ENCODE measurements at places on chromosomes 6 and 20. TPM values are rescaled to one million over a fixed set of nuclear protein-coding genes. Genes with fewer than 3 reads are reported as not detected.
A peak's percentile ranks its signal among the peaks of the same experiment; 100 is the strongest.

DNA sequence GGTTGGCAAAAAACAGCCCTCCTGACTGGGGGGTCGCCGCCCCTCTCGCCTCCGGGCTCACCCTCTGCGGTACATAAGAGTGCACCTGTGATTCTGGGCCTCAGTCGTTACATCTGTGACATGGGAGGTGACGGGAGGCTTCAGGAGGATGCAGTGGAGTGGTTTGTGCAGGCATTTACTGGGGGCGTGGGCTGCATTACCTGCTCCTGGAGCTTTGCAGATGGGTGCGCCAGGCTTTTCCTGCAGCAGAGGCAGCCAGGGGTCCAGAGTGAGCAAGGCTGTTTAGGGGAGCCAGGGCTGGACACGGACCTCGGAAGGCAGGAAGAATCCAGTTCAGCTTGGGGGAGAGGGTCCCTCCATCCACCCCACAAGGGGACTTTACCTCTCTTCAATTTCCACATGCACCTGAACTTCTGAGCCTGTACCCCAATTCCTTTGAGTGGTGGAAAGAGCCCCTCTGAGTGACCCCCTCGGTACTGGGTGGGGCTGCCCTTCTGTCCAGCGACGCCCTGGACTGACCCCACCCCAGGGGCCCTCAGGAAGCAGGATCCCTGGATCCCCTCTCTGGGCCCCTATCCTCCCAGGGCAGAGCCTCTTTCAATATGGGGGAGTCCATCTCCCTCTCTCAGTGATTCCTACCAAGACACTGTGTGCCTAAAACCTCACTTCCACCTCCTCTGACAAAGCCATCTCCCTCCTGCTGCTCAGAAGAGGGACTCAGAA lies 134.0 kb downstream of the TAF4 start:
- no peaks in the 10 kb centered on the region for H3K36me3 ChIP-seq
- no peak overlapping the region for H3K27ac ChIP-seq
- H3K4me3 ChIP-seq: no peak overlapping the region
- H3K27me3 ChIP-seq: no peaks in the 10 kb centered on the region

GRCh38 chr6:142088858-142089216 lies 43.9 kb upstream of the GJE1 start:
- H3K4me1 ChIP-seq: peaks cover 5% of the 10 kb centered on the region
- H3K27ac ChIP-seq: no peak overlapping the region
- H3K4me3 ChIP-seq: no peak overlapping the region
- peak; percentile 14 for DNase-seq

DNA sequence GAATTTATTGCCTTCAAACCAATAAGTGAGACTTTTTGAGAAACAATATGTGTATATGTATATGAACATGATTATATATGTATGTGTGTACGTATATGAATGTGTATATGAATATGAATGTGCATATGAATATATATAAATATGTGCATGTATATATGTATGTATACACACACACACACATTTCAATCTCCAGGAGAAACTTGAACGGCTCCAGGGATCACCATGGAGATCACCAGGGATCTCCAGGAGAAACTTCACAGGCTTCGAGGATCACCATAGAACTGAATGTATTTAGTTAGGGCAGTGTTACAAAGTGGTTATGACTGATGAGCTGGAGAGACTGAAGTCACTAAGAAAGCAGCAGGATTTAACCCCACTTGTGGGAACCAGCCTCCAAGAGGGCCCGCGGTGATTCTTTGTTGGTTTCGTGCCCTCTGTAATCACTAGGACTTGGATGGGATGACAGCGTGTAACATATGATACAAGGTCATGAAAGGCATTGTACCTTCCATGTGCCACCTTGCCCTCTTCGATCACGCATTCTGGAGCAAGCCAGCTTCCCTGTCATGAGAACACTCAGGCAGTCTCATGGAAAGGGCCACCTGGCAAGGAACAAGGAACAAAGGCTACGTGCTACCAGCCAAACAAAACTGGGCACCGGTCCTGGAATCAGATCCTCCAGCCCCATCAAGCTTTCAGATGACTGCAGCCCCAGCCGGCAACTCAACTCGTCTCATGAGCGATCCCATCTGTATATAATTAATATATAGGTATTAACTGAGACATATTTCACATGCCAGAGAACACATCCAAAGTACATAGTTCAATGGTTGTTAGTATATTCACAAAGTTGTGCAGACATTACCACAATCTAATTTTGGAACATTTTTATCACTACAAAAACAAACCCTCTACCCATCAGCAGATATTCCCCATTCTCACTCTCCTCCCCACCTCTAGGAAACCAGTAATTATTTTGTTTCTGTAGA lies 8.6 kb downstream of the FAM50B start:
- H3K36me3 ChIP-seq: peaks cover 5% of the 10 kb centered on the region
- H3K27ac ChIP-seq: no peak overlapping the region
- H3K4me1 ChIP-seq: no peaks in the 10 kb centered on the region

- H3K27ac ChIP-seq: no peak overlapping the region
- H3K4me3 ChIP-seq: no peak overlapping the region
- no peak for DNase-seq
- H3K36me3 ChIP-seq: no peaks in the 10 kb centered on the region
- H3K27me3 ChIP-seq: no peaks in the 10 kb centered on the region
Observed at GRCh38 chr6:80457439-80457933, 351.0 kb downstream of the BCKDHB start.

GRCh38 chr20:45163083-45163803 lies 11.5 kb upstream of the PI3 start:
- peaks cover 53% of the 10 kb centered on the region for H3K27me3 ChIP-seq
- no peak overlapping the region for H3K4me3 ChIP-seq
- no peak overlapping the region for H3K27ac ChIP-seq
- H3K4me1 ChIP-seq: no peaks in the 10 kb centered on the region

DNA sequence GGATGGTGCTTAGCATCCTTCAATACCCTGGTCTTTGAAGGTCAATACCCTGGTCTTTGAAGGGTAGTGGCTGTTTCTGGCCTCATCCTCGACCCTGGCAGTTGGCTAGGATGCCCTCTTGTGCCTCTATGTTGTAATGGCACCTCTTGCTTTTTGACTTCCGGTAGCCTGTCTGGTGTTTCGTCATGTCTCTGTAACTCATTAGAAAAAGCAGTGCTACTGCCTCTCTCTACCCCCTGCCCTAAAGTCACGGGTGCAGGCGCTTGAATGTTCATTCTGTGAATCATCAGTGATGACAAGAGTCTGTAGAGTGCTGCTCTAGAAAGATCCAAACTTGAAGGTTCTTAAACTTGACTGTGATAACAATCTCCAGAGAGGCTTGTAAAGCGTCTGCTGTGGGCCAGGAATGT lies 28.3 kb downstream of the RSPO4 start:
- peaks cover 2% of the 10 kb centered on the region for H3K4me1 ChIP-seq
- H3K27me3 ChIP-seq: no peaks in the 10 kb centered on the region
- peak overlapping the region; percentile 66 for H3K27ac ChIP-seq
- no peak overlapping the region for H3K4me3 ChIP-seq
- DNase-seq: peak; percentile 63

GRCh38 chr6:71408787-71409723 lies 120.4 kb downstream of the OGFRL1 start:
- H3K27me3 ChIP-seq: peaks cover 21% of the 10 kb centered on the region
- H3K4me1 ChIP-seq: no peaks in the 10 kb centered on the region
- no peak overlapping the region for H3K4me3 ChIP-seq
- no peak overlapping the region for H3K27ac ChIP-seq

- no peak overlapping the region for H3K27ac ChIP-seq
- no peaks in the 10 kb centered on the region for H3K36me3 ChIP-seq
- H3K27me3 ChIP-seq: peaks cover 9% of the 10 kb centered on the region
- H3K4me1 ChIP-seq: peaks cover 15% of the 10 kb centered on the region
- H3K4me3 ChIP-seq: no peak overlapping the region
Observed at GRCh38 chr20:1491860-1492642, 831 bp upstream of the SIRPB2 start.

- H3K27me3 ChIP-seq: no peaks in the 10 kb centered on the region
- DNase-seq: peak; percentile 54
- peak overlapping the region; percentile 99 for H3K27ac ChIP-seq
- H3K36me3 ChIP-seq: peaks cover 60% of the 10 kb centered on the region
- H3K4me1 ChIP-seq: peaks cover 29% of the 10 kb centered on the region
Observed at GRCh38 chr6:36594816-36595643, 868 bp downstream of the SRSF3 start.

DNA sequence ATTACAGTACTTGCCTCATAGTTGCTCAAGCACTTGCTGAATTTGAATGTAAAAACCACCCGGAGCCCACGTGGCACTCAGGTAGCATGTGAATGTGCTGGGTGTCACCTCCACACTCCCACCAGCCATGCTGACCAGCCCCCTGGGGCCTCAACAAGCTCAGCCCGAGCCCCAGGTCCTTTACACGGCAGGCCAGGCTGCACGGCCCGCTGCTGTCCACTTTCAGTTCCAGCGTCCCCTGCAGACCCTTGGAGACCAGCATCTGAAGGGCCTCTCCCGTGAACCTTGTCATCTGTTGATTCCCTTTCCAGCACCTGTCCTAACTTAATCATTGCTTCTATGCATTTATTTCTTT lies 33.3 kb upstream of the ZBP1 start:
- peaks cover 18% of the 10 kb centered on the region for H3K4me1 ChIP-seq
- H3K27ac ChIP-seq: no peak overlapping the region
- H3K4me3 ChIP-seq: no peak overlapping the region
- no peak for DNase-seq
- H3K27me3 ChIP-seq: no peaks in the 10 kb centered on the region

DNA sequence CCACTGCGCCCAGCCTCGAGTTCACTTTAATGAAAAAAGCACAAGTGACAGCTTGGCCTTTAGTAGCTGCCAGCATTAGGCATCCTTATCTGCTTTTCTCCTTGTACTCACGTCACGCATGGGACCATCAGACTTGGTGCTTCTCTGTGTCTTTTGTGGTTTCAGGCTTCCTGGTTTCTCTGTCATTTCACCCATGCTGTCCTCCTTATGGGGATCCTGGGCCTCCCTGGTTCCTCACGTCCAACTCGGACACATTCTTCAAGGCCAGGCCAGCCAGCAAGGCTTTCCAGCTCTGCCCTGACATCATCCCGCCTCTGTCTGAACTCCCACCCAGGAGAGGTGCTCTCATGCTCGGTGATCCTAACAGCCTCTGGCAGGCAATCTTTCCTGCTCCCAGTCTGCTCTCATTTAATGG lies 83.2 kb downstream of the TIAM2 start:
- no peaks in the 10 kb centered on the region for H3K36me3 ChIP-seq
- H3K27me3 ChIP-seq: peaks cover 2% of the 10 kb centered on the region
- H3K4me1 ChIP-seq: peaks cover 30% of the 10 kb centered on the region
- H3K27ac ChIP-seq: no peak overlapping the region
- DNase-seq: no peak

DNA sequence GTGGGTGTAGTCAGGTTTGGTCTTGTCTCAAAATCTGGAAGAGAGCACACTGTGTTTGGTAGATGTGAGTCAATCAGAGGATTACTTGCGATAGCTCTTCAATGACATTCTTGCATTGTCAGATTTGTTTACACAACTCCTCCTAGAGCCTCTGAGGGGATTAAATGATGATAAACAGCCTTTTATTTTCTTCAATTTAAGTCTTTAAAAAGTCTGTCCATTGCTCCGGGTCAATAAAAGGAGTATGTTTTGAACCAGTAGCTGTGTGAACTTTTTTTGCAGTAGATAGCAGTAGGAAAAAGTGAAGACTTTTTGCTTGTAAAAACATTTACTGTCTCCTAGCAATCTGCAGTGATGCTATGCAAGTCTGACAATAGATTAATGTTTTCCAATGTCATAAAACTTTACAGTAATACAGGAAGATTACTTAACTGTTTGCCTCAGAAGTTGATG lies 49.9 kb downstream of the GJA1 start:
- no peaks in the 10 kb centered on the region for H3K27me3 ChIP-seq
- H3K4me3 ChIP-seq: no peak overlapping the region
- no peak overlapping the region for H3K27ac ChIP-seq
- no peaks in the 10 kb centered on the region for H3K36me3 ChIP-seq
- DNase-seq: no peak

- H3K27me3 ChIP-seq: peaks cover 30% of the 10 kb centered on the region
- no peaks in the 10 kb centered on the region for H3K4me1 ChIP-seq
- no peak for DNase-seq
- no peaks in the 10 kb centered on the region for H3K36me3 ChIP-seq
Observed at GRCh38 chr20:51084593-51085377, 61.9 kb upstream of the KCNG1 start.

DNA sequence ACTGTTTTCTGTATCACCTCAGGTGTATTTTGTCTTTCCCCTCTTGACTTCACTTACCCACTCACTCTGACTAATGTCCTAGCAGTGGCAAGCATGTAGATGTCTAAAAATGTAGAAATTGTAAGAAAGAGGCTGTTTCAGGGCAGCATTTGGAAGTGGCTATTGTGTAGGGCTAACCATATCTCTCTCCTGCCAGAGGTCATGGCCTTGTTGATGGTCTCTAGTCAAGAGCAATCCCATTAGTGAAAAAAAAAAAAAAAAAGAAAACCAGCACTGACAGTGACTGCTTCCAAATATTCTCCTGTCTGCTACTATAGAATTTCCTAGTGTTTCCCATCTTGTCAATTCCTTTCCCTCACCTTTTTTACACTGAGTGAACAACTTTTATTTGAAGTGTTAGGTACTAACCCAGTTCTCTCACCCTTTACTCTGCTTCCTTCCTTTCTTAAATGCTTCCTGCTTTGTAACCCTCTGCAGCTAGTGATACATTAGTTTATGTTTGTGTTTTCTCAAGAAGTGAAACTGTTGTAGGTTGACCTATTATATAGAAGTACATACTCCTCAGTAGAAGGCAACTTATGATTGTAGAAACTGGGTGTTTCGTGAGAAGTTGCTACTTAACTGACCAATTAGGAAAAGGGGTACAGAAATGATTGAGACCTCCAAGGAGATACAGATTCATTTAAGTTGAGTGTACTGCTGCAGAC lies 174.1 kb upstream of the PTPRK start:
- no peaks in the 10 kb centered on the region for H3K4me1 ChIP-seq
- no peak for DNase-seq
- H3K36me3 ChIP-seq: no peaks in the 10 kb centered on the region
- H3K27ac ChIP-seq: no peak overlapping the region
- peaks cover 2% of the 10 kb centered on the region for H3K27me3 ChIP-seq

- H3K36me3 ChIP-seq: no peaks in the 10 kb centered on the region
- H3K27ac ChIP-seq: no peak overlapping the region
- no peak overlapping the region for H3K4me3 ChIP-seq
Observed at GRCh38 chr20:24761220-24762065, 187.6 kb upstream of the CST7 start.

DNA sequence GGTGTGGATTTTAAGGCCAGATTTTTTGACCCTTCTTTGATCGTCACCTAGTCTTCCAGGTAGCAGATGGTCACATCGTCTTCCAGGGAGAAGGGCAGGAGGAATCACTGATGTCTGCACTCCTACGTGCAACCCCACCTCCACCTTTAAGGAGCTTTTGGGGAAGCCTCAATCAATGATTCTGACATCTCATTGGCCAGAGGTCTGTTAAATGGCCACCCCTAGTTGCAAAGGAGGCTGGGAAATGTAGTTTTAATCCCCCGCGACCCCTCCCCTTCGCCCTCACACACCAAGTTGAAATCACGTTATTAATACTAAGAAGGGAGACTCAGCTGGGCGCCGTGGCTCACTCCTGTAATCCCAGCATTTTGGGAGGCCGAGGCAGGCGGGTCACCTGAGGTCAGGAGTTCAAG lies 151.4 kb downstream of the BCAS1 start:
- no peak for DNase-seq
- peaks cover 40% of the 10 kb centered on the region for H3K4me1 ChIP-seq
- H3K36me3 ChIP-seq: no peaks in the 10 kb centered on the region
- no peak overlapping the region for H3K27ac ChIP-seq
- no peak overlapping the region for H3K4me3 ChIP-seq

The GRIK2 gene
- not detected for total RNA-seq

The EPB41L2 gene
- total RNA-seq: 43.4 TPM

The RSPO4 gene
- total RNA-seq: not detected

The C6orf118 gene
- total RNA-seq: not detected

The TMEM151B gene
- not detected for total RNA-seq

All from activated CD4-positive, alpha-beta T cell treated with anti-CD3 and anti-CD28 coated beads for 36 hours (primary cell).